ENCODE measurements at places on chromosomes 4 and X.

GRCh38 chrX:24259544-24260240 lies 54.2 kb downstream of the SUPT20HL2 start:
- peak; percentile 80 for DNase-seq

- DNase-seq, result peak; percentile 48
Measured at GRCh38 chr4:41287005-41287404, 30.3 kb downstream of the UCHL1 start.

DNA sequence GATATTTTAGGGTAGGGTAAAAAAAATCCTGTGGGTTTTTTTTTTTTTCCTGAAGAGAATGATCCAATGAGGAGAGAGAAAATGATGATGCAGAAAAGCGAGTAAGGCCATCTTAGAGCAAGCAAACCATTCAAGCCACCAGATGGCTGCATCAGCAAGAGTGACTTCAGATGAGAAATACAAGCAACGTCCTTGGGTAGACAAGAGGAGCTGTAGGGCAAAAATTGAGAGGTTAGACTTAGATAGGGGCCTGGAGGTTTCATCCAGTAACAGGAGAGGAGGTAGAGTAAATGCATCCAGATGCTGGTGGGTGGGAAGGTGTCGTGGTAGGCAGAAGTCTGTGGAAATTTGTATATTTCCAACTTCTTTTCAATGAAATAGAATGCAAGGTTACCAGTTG lies 14.6 kb downstream of the FTHL17 start:
- no peak for DNase-seq

DNA sequence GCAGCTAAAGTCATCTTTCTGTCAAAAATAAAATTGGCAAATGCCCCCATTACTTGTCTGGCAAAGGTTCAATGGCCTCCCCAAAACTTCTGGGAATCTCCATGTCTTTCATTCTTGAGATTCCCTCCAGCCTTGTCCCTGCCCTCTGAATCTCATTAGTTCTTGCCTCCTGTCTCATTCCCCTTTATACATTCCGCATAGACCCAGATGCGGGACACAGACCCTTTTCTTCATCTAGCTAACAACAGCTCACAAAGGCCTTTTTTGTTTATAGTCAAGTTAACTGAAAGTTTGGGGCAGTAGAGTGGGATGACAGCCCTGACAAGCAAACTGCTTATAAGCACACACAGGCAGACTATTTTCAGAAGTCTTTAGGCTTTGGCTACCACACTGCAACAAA lies 306.1 kb upstream of the FAM241A start:
- no peak for DNase-seq

DNA sequence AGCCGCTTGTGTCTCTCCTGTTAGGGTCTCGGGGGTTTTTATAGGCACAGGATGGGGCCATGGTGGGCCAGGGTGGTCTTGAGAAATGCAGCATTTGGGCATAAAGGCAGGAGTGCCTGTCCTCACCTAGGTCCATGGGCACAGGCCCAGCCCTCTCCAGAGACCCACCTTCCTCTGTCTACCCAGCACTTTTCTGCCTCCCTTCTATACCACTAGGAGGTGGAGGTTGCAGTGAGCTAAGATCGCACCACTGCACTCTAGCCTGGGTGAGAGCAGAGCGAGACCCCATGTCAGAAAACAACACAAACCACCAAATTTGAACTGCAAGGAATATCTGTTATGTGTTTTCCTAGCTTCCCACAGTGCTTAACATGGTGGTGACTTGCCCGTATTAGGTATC lies 38.0 kb downstream of the MOB1B start:
- DNase-seq, result no peak

GRCh38 chrX:130055103-130055502 lies 55.2 kb downstream of the ELF4 start:
- peak; percentile 69 for DNase-seq

GRCh38 chr4:24778464-24779225 lies 16.7 kb upstream of the SOD3 start:
- DNase-seq, result peak; percentile 98

DNA sequence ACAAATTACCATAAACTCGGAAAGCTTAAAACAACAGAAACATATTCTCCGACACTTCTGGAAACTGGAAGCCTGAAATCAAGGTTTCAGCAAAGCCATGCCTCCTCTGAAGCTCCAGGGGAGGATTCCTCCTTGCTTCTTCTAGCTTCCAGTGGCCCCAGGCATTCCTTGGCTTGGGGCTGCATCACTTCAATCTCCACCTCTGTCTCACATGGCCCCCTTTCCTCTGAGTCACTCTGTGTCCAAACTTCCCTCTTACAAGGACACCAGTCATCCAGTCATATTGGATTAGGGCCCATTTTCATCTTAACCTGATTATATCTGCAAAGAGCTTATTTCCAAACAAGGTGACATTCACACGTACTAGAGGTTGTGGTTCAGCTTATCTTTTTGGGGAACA lies 17.3 kb downstream of the PARM1 start:
- DNase-seq, result no peak

Data from IMR-90 (cell line).